ENCODE measurements at places on chromosomes 13 and 19. TPM values are rescaled to one million over a fixed set of nuclear protein-coding genes. Genes with fewer than 3 reads are reported as not detected.

The MCEMP1 gene
- total RNA-seq: 0.26 TPM

The PTPRH gene
- 51.0 TPM for total RNA-seq

The PVR gene
- 41.3 TPM for total RNA-seq

The GRIN2D gene
- 0.13 TPM for total RNA-seq

DNA sequence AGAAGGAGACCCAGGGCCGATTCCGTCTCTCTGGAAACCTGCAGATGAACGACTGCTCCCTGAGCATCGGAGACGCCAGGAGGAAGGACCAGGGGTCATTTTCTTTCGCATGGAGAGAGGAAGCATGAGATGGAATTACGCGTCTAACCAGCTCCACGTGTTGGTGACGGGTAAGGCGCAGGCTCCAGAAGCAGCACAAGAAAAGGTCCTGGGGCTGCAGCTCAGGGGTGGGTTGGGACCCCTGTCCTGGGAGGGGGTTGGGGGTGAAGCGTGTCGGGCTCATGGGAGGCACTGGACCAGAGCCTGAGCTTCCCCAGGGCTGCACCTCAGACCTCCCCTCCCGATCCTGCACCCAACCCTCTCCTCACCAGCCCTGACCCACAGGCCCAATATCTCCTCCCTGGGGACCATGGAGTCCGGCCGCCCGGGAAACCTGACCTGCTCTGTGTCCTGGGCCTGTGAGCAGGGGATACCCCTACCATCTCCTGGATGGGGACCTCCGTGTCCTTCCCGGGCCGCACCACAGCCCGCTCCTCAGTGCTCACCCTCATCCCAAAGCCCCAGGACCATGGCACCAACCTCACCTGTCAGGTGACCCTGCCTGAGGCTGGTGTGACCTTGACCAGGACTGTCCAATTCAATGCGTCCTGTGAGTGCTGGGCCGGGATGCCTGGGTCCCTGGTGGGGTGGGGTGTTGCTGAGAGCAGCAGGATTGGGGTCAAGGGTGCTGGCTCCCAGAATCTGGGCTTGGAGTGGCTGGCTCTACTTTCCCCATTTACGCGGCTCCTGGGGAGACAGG lies 39.6 kb upstream of the CD33 start:
- H3K4me3 ChIP-seq: no peak overlapping the region
- H3K4me1 ChIP-seq: no peaks in the 10 kb centered on the region
- no peak overlapping the region for H3K27ac ChIP-seq
- DNase-seq: no peak
- H3K27me3 ChIP-seq: peaks cover 8% of the 10 kb centered on the region
- no peaks in the 10 kb centered on the region for H3K36me3 ChIP-seq

DNA sequence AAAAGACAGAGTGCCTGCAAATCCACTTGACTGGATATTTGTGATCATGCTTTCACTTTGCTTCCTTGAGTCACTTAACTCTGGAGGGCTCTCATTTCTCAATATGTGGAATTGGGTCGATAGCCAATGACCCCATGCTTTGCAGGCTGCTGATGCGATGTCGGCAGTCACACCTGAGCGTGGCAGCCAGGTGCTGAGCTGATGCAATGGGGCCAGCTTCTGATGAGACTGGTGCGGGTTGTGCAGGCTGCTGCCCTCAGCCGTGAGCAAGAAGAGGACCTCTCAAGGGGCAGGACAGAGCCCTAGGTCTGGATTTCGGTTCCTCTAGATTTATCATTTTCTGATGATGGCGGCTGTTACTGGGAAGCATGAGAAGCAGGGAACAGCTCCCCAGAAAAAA lies 334.1 kb downstream of the TEX29 start:
- H3K4me1 ChIP-seq: no peaks in the 10 kb centered on the region
- H3K36me3 ChIP-seq: no peaks in the 10 kb centered on the region
- DNase-seq: no peak
- H3K27ac ChIP-seq: no peak overlapping the region

DNA sequence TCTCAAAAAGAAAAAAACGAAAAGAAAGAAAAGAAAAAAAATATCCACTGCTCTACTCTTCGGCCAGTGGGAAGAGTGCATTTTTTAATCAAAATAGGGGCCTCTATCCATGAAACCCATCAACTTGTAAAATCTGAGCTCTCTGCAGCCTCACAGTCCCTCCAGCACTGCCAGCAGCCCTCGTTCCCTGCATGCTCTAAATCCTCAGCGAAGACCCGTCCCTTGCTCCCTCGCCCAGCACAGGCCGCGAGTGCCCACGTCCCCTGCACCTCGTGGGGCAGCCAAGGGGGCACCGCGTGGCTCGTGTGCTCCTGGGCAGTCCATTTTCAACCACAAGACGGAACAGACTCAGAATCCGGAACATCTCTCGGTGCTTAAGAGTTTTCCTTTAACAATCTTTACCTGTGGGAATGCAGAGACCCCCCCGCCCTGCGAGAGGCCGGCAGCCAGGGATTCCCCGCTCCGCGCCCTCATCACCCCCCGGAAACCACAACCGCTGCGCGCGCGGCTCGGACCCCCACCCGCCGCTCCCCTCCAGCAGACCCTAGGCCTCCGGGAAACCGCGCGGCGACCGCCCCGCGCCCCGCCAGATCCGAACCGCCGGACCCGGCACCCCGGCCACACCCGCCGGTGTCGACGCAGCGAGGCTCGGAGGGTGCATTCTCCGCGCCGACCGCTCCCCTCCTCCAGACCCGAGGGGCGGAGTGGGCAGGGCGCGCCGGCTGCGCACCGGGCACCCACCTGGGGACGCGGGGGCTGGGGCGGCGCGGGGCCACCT lies 638 bp downstream of the ANKRD27 start:
- H3K4me1 ChIP-seq: peaks cover 11% of the 10 kb centered on the region
- peak overlapping the region; percentile 98 for H3K4me3 ChIP-seq
- DNase-seq: no peak

GRCh38 chr13:76632401-76633044 lies 253.7 kb downstream of the KCTD12 start:
- peaks cover 3% of the 10 kb centered on the region for H3K4me1 ChIP-seq
- no peak overlapping the region for H3K4me3 ChIP-seq
- no peaks in the 10 kb centered on the region for H3K27me3 ChIP-seq
- DNase-seq: no peak
- no peak overlapping the region for H3K27ac ChIP-seq

GRCh38 chr13:48156466-48156865 lies 61.6 kb upstream of the MED4 start:
- H3K27ac ChIP-seq: no peak overlapping the region
- H3K4me3 ChIP-seq: no peak overlapping the region
- no peaks in the 10 kb centered on the region for H3K27me3 ChIP-seq
- H3K4me1 ChIP-seq: no peaks in the 10 kb centered on the region

All from adrenal gland (tissue), 19 donors.